ENCODE measurements at places on chromosomes 11 and 22.

DNA sequence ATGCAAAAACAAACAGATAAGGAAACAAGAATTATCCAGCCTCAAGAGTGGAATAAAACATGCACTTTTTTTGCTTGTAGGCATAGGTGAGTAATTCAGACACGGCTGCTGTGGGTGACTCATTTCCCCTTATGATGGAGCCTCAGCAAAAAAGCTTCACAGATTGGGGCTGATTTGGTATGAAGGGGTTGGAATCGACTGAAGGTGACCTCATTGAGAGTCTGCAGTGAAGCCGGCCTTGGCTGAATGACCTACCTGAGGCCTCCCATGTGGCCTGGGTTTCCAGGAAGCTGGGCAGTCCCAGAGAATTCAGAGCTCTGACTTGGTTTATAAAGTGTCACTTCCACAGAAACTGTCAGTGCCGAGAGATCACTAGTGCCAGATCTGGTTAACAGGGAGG lies 34.2 kb upstream of the VPREB1 start:
- peak; percentile 54 for DNase-seq

DNA sequence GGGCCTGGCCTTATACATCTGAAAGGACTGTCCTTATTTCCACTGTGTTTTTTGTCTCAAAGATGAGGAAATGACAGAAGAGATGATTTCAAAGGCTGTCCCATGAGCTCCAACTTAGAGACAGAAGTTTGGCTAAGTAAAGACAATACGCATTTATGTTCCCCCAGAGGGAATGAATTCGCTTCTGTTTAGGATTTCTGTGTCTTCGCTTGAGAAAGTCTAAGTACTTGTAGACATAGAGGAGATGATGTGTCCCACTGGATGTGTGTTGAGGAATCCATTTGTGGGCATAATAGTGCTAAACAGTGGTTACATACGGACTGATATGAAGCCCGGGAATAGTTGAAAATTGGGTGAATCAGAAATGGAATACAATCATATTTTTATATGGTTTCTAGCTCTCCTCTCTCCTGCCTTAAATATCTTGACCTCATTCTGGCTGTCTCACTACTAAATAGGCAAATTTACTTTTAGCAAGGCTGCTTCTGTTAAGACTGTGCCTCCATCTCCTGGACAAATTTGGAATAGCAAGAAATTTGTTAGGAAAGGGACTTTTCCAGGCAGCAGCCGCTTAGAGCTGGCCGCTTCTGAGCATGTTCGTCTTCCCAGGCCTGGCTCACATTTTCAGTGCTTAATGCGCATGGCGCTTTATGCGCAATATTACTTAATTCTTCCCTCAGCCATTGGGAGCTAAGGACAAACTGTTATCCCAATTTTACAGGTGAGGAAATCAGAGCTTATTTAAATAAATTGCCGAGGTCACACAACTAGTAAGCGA lies 1.9 kb upstream of the PEX26 start:
- DNase-seq, result peak; percentile 74

- no peak for DNase-seq
Observed at GRCh38 chr11:127274328-127274676, 273.7 kb upstream of the KIRREL3 start.

GRCh38 chr11:47593934-47594855 lies at the start of gene C1QTNF4:
Gene C1QTNF4, minus strand, starts transcription at chr11:47594411. Its CDS starts 3,601 bp downstream, at chr11:47590810.
- DNase-seq, result no peak

DNA sequence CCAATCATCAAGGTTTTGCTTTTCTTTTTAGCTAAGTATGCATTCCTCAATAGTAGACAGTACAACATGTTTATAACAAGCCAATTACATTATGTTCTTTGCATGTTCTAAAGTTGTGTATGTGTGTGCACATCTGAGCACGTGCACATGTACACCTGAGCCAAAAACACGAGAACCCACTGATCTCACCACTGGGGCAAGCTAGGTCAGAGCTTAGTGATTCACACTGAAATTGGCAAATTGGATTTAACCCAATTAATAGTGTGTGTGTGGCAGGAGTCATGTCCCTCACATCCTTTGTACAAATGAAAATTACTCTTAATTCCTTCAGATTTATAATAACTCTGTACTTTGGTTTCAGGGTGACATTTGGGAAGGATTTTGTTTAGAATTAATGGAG lies 145.7 kb upstream of the TEAD1 start:
- DNase-seq, result no peak

Data from CD4-positive, alpha-beta T cell treated with Interleukin-15 for 4 hours (primary cell).